Right hindlimb (tissue), 1 donor: ENCODE measurements at places on chromosomes 11 and 22.

GRCh38 chr11:113137713-113138529 lies 176.5 kb upstream of the TTC12 start:
- no peak for DNase-seq

GRCh38 chr22:32533265-32534111 lies 58.9 kb downstream of the FBXO7 start:
- peak; percentile 29 for DNase-seq

DNA sequence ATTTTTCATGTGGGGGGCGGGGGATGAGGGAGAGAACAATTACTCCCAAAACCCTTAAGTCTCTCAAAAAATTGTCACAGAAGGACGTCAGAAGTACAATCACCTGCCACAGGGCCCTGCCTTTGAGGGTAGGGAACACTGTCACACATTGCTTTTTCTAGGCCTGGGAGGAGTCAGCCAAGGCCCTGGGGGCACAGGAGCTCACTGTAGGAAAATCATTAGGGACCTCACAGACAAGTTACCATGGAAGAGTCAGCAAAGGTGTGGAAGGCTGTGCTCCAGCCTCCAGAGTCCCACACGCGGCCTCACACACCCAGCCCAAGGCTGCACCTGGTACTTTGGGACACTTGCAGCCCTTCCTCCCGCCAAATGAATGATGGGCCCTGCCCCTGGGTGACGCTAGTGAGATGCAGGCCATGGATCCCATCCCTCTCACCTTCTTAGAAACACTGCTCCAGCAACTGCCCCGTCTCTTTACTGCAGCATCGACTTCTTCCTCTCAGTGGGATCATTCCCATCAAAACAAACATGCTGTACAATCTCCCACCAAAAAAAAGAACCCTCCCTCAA lies 3.3 kb downstream of the PLEKHA7 start:
- no peak for DNase-seq

DNA sequence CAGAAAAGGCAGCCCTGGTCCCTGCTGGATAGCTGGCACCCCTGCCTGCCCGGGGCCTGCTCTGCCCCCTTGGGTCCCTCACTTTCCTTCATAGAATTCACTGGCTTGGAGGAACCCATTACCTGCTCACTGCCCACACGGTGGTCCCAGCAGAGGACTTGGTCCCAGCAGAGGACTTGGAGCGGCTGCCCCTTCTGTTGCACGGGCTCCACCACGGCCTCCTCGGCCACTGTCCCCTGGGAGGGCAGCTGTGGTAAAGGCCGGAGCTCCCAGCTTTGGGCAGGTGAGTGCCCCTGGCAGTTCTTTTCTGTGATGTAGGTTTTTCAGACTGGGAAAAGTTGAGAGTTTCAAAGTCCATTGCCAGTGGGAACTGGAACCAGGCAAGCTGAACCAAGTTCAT lies 25.9 kb downstream of the BRSK2 start:
- DNase-seq: no peak

GRCh38 chr11:46889689-46890475 lies 28.5 kb downstream of the LRP4 start:
- peak; percentile 77 for DNase-seq

GRCh38 chr11:46582588-46582987 lies 11.2 kb downstream of the AMBRA1 start:
- DNase-seq: no peak

DNA sequence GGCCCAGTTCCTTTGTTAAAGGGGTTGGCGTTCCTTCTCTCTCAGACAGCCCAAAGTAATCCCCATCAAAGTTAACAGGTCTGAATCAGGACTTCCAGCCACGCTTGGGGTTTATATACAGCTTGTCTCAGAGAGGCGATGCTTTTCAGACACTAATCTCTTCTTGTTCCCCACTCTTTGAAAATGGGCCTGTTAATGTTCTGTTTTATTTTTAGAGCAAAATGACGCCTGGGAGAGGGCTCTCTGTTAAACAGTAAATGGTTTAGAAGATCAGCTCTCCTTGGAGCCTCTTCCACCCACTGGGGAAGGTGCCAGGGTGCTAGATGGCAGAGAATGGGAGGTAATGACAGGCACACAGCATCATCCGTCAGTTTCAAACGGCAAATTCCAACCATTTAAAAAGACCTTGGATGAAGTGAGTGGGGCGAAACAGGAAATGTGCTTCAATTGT lies 235.9 kb upstream of the NARS2 start:
- DNase-seq: no peak

- DNase-seq: no peak
Observed at GRCh38 chr11:1460396-1460985, 26.1 kb downstream of the MOB2 start.

GRCh38 chr11:132541794-132542193 lies 990.5 kb downstream of the OPCML start:
- DNase-seq: no peak

GRCh38 chr11:29435421-29435820 lies 581.4 kb downstream of the KCNA4 start:
- no peak for DNase-seq

DNA sequence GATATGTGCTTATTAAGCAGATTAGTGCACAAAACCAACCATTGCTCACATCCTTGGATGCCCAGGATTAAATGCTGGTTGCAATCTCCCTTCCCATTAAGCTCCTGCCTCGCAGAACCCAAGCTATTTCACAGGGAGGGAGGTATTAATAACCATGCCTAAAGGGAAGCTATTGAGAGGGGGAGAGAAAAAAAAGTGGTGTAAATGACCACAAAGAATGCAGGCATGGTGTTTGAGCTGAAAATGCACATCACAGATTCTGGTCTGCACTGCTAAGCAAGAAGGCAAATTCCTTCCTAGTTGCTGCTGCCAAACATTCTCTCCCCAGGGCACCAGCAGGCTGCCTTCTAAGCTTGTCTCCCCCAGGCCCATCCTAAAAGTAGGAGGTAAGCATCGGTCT lies 92.0 kb upstream of the ISX start:
- peak; percentile 45 for DNase-seq

GRCh38 chr11:15649371-15650104 lies 534.8 kb downstream of the INSC start:
- DNase-seq: no peak

- DNase-seq: no peak
Observed at GRCh38 chr11:90784241-90784814, 561.5 kb upstream of the CHORDC1 start.

DNA sequence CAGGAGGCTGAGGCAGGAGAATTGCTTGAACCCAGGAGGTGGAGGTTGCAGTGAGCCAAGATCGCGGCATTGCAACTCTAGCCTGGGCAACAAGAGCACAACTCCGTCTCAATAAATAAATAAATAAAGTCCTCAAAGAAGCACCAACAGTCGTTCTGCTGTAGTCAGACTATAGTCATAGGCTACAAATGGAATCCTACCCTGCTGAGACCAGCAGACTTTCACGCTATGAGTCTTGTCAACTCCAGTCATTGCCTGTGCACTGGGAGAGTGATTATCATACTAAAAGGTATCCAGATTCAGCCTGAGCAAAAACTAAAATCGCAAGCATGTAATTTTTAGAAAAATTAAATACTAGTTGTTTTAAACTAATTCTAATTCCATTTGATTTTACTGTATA lies 19.6 kb downstream of the USP28 start:
- no peak for DNase-seq

GRCh38 chr22:49188091-49188490 lies 639.6 kb downstream of the BRD1 start:
- DNase-seq: no peak

- DNase-seq: peak; percentile 83
Observed at GRCh38 chr11:62611705-62612365, 740 bp downstream of the EML3 start.

GRCh38 chr11:3198815-3199214 lies 19.8 kb downstream of the MRGPRG start:
- no peak for DNase-seq

DNA sequence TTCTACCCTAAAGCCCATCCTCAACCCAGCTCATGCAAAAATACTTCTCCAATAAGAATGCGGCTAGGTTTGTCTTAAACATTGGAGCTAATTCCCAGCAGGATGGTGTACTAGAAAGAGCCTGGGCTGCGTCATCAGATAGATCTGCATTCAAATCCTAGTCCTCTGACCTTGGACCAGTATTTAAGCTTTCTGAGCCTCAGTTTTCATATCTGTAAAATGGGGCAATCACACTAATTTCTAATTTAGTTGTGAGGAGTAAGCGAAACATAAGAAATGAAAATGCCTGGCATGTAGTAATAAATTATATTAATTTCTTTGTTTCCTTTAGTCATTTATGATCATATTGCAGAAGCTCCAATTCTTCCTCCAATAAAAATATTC lies 32.2 kb upstream of the ACCSL start:
- no peak for DNase-seq

DNA sequence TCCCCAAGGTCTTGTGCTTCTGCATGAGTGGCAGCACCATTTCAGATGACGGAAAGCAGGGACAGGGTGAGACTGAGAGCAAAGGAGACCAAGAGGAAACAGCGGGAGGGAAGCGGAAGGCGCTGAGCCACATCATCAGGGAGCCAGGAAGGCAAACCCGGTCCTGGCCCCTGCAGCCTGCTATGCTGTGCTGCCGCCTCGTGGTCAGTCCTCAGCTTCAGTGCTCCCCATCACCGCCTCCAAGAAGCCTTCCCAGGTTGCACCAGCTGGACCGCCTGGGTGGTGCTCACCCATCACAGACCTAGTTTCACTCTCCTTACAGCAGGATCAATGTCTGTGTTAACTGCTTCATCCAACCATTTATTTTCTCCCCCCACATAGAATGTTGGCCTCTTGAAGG lies 73.0 kb upstream of the PHF21B start:
- DNase-seq: no peak

- DNase-seq: no peak
Observed at GRCh38 chr11:3667149-3668035, 3.8 kb downstream of the CHRNA10 start.

- peak; percentile 51 for DNase-seq
Observed at GRCh38 chr22:38203090-38203810, 1.5 kb downstream of the MAFF start.

GRCh38 chr22:44331881-44332714 lies 19.3 kb upstream of the SHISAL1 start:
- no peak for DNase-seq

- DNase-seq: no peak
Observed at GRCh38 chr11:76148231-76148630, 58.1 kb downstream of the WNT11 start.

DNA sequence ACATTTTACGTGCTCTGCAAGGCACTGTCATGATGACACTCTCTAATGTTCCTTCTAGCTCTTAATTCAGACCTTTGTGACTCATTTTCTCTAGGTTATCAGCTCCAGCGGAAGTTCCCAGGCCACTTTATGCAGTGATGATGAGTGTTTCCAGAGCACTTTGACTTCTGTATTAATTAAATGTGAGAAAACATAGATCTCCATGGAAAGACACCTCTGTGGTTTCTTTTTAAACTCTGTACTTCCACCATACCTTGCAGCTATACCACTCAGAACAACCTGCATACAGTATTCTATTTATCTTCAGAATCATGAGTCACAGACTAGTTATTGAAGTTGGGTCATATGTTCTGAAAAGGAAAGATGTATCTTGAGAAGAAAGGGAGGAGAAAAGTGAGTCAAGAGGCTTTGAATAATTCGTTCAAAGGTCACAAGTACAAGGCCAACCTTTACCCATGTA lies 175.6 kb upstream of the TENM4 start:
- DNase-seq: no peak

GRCh38 chr22:49608660-49609059 lies 219.0 kb downstream of the BRD1 start:
- no peak for DNase-seq

- no peak for DNase-seq
Observed at GRCh38 chr22:17945888-17946648, 78.3 kb downstream of the MICAL3 start.

- peak; percentile 60 for DNase-seq
Observed at GRCh38 chr11:12724301-12725054, 50.3 kb downstream of the TEAD1 start.

- no peak for DNase-seq
Observed at GRCh38 chr22:46522797-46523196, 14.6 kb downstream of the CELSR1 start.

GRCh38 chr11:69657911-69658625 lies 17.1 kb downstream of the LTO1 start:
- DNase-seq: no peak

DNA sequence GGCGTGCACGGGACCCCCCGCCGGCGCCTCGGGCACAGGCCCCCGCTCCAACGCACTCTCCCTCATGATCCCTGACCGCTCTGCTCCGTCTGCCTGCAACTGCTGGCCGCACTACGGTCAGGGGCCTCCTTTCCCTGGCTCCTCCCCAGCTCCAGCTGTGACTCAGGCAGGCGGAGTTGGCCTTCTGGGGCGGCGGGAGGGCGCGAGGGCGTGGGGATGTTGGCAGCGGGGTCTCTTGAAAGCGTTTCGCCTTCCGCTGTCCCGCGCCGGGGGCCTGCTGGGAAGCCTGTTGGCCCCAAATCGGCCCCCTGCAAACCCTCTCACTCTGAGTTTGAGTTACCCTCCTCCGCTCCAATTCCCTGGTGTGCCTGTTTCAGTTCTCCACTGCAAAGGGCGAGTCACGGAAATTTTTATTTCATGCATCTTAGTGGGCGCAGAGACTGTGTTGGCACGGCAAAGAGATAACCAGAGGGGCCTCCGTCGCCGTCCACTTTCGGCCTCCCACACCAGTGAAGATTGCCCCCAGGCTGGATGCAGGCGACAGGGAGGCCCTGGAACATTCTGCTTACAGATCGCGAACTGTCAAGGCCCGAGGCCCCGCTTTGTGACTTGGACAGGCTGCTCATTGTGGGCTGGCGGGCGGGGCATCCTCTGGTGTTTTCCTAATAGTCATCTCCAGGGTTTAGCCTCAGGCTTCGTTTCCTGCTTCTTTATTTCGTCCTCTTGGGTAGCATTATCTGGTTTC lies at the start of gene CAVIN3:
Gene CAVIN3, minus strand, starts transcription at position 91 of the 745 bp plus-strand sequence. Its CDS starts 25 bp downstream, at position 66.
- peak; percentile 91 for DNase-seq

DNA sequence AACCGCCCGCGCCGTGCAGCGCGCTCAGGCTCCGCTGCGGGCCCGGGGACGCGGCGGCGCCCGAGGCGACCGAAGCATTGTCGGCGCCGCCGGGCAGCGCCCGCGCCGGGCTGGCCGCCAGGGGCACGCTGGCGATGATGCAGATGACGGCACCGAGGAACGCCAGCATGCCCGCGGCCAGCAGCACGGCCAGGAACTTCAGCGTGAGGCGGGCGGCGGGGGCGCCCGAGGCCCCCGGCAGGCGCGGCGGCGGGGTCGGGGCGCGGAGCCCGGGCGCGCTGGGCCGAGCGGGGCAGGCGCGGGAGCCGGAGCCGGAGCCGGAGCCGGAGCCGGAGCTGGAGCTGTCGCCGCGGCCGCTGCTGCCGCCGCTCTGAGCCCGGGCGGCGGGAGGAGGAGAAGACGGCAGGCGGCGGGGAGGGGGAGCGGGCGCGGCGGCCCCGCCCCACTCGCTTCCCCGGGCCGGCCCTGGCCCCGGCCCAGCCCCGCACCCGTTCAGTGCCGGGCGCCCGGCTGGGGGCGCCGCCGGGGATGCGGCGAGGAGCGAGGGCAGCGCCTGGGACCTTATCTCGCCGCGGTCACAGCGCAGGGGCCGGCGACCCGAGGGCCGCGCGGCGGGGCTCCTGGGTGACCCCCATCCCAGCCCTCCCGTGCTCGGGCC lies at the start of gene NPTXR:
Gene NPTXR, minus strand, starts transcription at position 372 of the 658 bp plus-strand sequence.
- DNase-seq: peak; percentile 77
